ENCODE measurements at places on chromosomes 3 and 15. TPM values are rescaled to one million over a fixed set of nuclear protein-coding genes. Genes with fewer than 3 reads are reported as not detected.

The DAZL gene
- polyA plus RNA-seq, result not detected

The HOMER2 gene
- 9.6 TPM for polyA plus RNA-seq

The CEP19 gene
- polyA plus RNA-seq, result 4.8 TPM

- no peak for DNase-seq
These were observed 100.1 kb upstream of the LPP start for GRCh38 chr3:188053710-188054380.

GRCh38 chr3:55160241-55160983, 232.6 kb upstream of the LRTM1 start:
- no peak for DNase-seq

DNA sequence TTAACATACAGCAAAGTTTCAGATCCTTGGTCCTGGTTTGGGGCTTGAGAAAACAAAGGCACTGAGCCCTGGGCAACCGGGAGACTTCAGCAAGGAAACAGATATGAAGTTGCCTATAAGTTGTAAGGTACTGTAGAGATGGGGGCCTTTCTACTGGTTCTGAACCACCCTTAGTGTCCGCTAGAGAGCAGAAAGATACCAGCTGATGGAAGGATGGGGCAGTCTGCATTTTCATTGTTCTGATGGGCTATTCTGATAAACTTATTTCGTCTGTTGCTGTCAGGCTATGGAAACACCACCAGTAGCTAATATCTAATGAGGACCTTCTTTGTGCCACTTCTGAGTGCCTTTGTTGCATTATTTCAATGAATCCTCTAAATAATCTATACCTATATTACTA, 38.7 kb downstream of the FGD5 start:
- no peak for DNase-seq

DNA sequence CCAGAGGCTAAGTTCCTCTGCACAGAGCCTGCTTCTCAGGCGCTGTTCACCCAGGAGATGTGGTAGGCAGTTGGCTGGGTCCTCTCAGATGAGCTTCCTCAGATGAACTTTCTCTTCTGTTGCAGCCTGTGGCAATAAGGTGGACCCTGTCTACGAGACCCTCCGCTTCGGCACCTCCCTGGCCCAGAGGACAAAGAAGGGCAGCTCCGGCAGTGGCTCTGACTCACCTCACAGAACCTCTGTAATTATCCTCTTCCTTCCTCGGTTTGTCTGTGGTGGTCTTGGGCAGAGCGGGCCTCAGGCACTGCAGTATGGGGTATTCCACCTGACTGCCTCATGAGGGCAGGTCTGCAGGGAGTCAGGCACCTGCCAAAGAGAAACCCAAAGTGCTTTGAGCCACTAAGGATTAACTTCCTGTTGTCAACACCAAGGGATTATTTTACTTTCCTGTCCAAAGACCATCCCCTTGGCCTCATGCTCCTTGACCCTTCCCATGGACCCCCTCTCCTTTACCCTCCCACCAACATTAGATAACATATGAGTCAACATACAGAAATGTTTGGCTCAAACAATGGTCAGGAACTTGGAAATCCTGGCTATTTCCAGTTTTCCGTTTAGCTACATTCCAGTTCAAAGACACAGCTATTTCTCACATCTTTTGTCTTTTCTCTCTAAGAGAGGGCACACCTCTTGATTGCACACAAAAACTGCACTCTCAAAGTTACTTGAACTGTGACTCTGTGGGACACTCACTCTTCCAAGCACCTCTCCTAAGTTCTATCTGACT, 105.9 kb downstream of the STAC start:
- no peak for DNase-seq

DNA sequence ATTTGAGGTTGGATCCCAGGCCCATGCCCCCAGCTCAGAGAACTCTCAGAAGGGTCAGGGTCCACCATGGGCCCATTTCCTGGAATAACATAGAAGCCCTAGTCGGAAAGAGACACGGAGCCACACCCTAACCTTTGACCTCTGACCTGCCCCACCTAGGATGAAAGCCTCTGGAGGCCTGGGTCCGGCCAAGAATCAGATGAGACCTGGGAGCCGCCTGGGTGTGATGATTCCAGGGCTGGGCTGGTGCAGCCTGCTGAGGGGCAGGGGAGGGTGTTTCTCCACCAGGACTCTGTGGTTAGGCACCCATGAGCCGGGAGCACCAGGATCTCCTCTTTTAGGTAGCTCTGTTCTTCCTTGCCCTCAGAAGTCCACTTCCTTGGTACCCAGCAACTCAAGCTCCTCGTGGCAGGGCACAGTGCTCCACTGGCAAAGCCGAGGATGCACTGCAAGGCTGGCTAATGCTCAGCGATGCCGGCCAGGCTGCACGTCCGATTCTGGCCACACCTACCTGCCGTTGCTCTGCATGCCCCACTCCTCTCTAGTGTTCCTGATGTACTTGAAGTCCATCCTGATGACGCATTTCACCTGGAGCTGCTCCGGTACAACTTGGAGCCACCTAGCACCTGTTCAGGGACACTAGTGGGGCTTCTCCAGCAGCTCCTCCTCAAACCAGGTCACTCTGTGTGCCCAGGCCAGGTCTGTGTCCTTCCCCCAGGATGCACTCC, 57.4 kb downstream of the ZNF445 start:
- DNase-seq, result no peak

DNA sequence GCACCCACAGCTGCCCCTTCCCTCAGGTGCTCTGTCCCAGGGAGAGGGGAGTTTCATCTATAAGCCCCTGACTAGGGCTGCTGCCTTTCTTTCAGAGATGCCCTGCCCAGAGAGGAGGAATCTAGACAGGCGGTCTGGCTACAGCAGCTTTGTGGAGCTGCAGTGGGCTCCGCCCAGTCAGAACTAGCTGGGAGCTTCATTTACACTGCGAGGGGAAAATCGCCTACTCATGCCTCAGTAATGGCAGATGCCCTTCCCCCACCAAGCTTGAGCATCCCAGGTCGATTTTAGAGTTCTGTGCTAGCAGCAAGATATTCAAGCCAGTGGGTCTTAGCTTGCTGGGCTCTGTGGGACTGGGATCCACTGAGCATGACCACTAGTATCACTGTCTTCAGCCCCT, 181.2 kb upstream of the RARB start:
- DNase-seq, result no peak

DNA sequence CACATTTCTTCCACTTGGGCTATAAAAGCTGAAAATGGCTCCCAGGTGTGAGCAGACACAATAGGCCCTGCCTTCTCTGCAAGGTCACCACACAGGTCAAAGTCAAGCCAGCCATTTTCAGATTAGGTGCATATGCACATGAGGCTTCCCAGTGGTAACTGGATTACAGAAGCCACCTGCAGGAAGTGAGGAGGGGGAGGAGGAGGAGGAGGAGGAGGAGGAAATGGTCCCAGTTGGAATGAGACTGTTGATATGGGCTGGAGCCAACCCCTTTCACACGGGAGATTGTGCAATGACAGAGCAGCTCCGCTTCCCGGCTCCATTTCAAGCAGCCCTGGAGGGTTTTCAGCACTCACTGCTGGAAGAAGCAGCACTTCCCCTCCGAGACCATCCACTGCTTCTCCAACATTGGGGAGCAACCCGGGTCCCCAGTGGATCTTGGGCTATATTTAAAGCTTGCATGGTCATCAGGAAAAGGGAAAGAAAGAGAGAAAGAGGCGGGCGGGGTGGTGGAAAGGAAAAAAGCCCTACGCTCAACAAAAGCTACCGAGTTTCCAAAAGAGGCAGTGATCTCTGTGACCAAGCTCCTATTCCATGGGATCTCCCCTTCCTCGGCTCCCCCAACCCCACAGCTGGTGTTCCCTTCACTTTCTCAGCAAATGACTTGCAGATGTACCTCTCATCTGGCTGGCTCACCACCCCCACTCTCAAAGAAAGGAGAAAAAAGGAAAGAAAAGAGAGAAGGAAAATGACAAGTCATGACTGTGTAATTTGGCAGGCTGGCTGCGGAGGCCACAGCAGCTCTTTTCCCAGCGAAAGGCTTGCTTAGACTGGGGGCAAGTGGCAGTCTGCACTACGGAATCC, 58.3 kb downstream of the LRIG1 start:
- no peak for DNase-seq

DNA sequence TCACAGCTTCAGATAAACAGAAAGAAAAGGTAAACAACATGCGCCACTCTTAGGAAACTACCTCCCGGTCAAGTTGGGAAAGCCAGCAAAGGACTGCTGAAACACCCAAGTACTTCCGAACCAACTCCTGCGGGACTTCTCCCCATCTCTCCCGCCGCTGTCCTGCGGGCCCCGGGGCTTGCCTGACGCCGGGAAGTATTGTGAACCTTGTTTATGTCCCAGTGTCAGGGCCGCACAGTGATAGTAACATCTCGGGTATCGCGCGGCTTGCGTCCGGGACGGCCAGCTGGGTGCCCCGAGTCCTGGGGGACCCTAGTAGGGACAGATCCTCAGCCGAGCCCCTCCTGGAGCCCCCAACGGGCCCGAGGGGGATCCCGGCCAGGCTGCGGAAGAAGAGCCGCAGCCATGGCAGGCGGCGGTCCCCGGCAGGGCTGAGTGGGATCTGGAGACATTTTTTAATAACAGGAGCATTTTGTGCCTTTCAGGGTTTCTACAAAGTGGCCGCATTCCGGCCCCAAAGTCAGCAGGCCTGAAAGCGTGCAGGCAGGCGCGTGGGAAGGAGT, 756 bp downstream of the CLPX start:
- peak; percentile 40 for DNase-seq

- DNase-seq, result no peak
These were observed 375.6 kb upstream of the TPRG1 start for GRCh38 chr3:188796122-188796631.

All from left renal pelvis (tissue), 4 donors.